ENCODE measurements at places on chromosomes 16 and 17. TPM values are rescaled to one million over a fixed set of nuclear protein-coding genes. Genes with fewer than 3 reads are reported as not detected.

Gene TBC1D26
- total RNA-seq, result not detected

Gene KLHDC4
- total RNA-seq, result 27.3 TPM

Gene CHST5
- 0.06 TPM for total RNA-seq

Gene CASKIN1
- 0.61 TPM for total RNA-seq

Gene ZG16B
- total RNA-seq, result 0.79 TPM

Gene MYH13
- total RNA-seq, result not detected

Gene BCO1
- 0.49 TPM for total RNA-seq

Gene CALB2
- total RNA-seq, result 2.5 TPM

Gene RHBDL3
- total RNA-seq, result 0.12 TPM

Gene ADCY7
- total RNA-seq, result 4.5 TPM

Gene PERCC1
- not detected for total RNA-seq

Gene CD7
- 0.98 TPM for total RNA-seq

Gene IGF2BP1
- not detected for total RNA-seq

Gene FN3K
- 24.3 TPM for total RNA-seq

Gene KRT17
- total RNA-seq, result 0.69 TPM

Gene CEP20
- total RNA-seq, result 15.7 TPM

Gene ARHGAP44
- 3.4 TPM for total RNA-seq

Gene GRAP
- total RNA-seq, result 1.3 TPM

Gene PRKCB
- total RNA-seq, result 0.39 TPM

Measured in pancreas (tissue), 10 donors.